Activated naive CD4-positive, alpha-beta T cell treated with anti-CD3 and anti-CD28 coated beads, Interleukin-2, amount 10 ng/mL, durations not matched to agents 7 days and 5 days (primary cell): ENCODE measurements at places on chromosomes 13 and 19.
A peak's percentile ranks its signal among the peaks of the same experiment; 100 is the strongest.

DNA sequence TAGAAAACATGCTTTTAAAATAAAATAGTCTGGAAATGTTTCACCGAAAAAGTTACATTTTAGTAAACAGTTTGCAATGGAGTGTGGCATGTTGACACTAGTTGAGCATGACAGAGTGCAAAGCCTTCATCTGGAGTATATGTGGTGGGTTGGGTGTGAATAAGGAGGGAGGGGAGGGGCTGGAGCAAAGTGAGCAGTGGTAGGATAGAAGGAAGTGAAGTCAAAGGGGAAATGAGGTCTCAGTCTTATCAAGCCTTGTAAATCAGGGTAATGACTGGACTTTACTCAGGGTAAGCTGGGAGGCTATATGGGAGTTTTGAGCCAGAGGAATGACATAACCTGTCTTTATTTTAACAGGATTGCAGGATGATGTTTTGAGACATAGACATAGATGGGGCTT is 222.8 kb downstream of the PCDH20 start:
- no peak for DNase-seq

GRCh38 chr13:84096216-84096615 is 213.9 kb upstream of the SLITRK1 start:
- no peak for DNase-seq

DNA sequence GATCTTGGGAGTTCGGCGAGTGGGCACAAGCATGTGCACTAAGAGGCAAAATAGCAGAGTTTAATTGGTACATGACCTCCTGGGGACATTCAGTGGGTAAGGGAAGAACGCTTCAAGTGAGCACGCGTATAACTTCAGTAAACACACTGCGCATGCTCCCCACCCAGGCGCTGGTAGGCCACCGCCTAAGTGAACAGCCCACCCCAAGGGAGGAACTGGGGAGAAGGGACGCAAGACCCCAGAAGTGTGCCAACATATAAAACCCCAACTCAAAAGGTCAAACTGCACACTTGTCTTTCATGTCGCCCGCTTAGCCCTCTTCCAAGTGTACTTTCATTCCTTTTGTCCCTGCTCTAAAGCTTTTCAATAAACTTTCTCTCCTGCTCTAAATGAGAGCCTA is 10.5 kb upstream of the NTN5 start:
- DNase-seq = no peak

DNA sequence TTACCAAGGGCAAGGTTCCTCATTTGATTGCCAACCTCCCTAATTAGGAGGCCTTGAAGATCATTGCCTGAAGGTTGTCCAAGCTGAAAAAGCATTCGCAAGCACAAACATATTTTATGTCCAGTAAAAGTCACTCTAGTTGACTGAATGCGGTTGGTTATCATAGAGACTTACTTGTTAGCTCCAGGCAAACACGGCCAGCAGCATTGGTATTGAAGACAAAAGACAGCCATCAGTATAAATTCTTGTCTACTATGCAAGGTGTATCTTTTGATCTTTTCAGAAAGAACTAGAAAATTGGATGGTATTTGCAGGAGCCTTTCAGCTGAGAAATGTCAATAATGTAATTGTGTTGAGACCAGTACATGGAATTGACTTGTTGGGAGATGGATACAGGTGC is 129.9 kb downstream of the GPC6 start:
- DNase-seq = no peak

DNA sequence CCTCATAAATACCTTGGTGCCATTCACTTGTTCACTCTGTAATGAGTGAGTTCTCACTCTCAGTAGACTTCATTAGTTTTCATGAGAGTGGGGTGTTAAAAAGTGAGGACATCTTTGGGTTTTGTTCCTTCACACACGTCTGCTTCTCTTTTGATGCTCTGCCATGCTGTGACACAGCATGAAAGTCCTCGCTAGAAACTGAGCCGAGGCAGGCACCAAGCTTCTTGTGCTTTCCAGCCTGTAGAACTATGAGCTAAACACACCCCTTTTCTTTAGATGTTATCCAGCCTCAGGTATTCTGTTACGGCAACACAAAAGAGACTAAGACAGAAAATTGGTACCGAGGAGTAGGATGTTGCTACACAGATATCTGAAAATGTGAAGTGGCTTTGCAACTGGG is 43.7 kb downstream of the ALOX5AP start:
- DNase-seq = no peak

GRCh38 chr13:39039041-39039440 is 785 bp downstream of the NHLRC3 start:
- no peak for DNase-seq

GRCh38 chr13:94609196-94609595 is 7.5 kb downstream of the GPR180 start:
- no peak for DNase-seq

- DNase-seq = no peak
Measured at GRCh38 chr19:7879111-7879807, 5.1 kb upstream of the PRR36 start.

- DNase-seq = no peak
Measured at GRCh38 chr19:14683439-14683838, 6.4 kb upstream of the ZNF333 start.

- no peak for DNase-seq
Measured at GRCh38 chr19:15252398-15253018, 20.3 kb upstream of the EPHX3 start.

- no peak for DNase-seq
Measured at GRCh38 chr19:34017024-34017423, 155.3 kb upstream of the LSM14A start.

- DNase-seq = no peak
Measured at GRCh38 chr13:23460309-23460708, 26.8 kb upstream of the SACS start.

- no peak for DNase-seq
Measured at GRCh38 chr19:50780753-50781435, 9.3 kb upstream of the ACP4 start.

DNA sequence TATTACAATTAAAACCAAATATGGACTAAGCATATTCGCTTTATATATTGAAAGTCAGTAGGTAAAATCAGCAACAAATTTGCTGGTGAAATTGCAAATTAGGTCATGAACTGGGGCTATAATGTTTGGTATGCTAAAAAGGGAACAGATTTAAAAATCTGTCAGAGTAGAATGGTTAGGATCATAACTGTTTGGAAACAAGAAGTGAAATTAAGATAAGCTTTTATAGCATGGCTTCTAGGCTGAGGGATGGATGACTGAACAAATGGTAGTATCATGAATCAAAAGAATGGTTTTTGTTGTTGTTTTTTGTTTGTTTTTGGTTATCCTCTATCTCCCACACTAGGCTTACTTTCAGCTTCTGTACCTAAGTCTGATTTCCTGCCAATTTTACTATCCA is 1090.4 kb downstream of the PCDH9 start:
- no peak for DNase-seq

DNA sequence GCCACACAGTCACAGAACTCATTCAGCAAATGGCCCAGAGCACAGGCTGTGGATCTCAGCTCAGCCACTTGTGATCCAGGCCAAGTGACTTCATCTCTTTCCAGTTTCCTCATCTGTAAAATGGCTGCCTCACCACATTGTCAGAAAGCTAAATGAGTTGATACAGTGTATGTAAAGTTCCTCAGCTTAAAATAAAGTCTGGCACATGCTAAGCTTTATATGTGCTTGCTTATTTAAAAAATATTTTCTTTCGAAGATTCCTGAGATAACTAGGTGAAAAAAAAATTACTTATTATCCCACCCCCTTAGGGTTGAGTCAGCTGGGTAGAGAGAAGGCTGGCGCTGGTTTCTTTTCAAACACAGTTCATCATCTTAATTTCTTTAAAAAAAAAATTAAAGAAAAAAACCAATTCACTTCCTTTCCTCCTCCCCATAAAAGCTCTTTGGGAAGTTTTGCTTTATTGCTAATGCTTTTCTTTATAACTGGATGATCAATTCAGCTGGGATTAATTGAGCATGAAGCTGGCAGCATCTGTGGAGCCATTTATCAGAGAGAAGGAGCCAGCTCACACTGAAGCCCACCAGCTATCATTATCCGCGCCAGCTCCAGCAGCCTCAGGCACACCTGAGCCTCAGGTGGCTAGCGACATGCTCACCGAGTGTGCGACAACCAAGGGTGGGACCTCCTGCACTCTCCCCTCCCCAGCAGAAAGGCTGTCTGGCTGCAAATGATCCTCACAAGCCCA is 354.9 kb downstream of the FOXO1 start:
- no peak for DNase-seq

- no peak for DNase-seq
Measured at GRCh38 chr13:96503481-96503880, 413.6 kb downstream of the HS6ST3 start.

GRCh38 chr13:98506728-98507230 is 70.1 kb downstream of the STK24 start:
- DNase-seq = no peak

- DNase-seq = no peak
Measured at GRCh38 chr19:5454743-5455142, 474 bp upstream of the ZNRF4 start.

GRCh38 chr13:72530471-72530870 is 197.0 kb downstream of the MZT1 start:
- DNase-seq = no peak

GRCh38 chr19:38019396-38019724 is 112.4 kb downstream of the SIPA1L3 start:
- DNase-seq = no peak

DNA sequence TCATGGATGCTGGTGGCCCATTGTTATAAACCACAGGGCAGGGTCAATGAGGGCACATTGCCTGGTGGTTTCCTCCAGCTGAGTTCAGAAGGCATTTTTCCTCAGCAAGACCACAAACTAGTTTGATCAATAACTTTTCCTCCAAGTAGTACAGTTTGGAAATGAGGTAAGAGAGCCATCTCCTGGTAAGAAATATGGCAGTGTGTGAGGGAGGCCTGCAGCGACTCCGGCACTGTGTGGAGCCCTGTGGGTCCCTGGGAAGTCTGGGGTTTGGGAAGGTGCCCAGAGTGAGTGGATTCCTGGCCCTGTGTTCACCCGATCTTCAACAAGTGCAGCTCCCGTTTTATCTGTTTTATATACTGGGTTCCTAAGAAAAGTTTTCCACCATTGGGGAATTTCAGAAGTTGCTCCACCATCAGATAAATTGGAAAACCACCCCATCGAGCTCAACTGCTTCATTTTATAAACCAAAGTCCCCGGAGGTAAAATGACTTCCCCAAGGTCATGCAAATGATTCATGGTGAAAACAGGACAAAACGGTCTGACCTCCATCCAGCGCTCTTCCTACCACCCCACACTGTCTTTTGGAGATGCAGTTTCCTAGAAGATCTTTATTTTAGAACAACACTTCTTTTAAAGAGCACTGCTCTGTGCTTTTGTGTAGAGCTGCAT is 148.4 kb downstream of the KATNAL1 start:
- peak; percentile 36 for DNase-seq

DNA sequence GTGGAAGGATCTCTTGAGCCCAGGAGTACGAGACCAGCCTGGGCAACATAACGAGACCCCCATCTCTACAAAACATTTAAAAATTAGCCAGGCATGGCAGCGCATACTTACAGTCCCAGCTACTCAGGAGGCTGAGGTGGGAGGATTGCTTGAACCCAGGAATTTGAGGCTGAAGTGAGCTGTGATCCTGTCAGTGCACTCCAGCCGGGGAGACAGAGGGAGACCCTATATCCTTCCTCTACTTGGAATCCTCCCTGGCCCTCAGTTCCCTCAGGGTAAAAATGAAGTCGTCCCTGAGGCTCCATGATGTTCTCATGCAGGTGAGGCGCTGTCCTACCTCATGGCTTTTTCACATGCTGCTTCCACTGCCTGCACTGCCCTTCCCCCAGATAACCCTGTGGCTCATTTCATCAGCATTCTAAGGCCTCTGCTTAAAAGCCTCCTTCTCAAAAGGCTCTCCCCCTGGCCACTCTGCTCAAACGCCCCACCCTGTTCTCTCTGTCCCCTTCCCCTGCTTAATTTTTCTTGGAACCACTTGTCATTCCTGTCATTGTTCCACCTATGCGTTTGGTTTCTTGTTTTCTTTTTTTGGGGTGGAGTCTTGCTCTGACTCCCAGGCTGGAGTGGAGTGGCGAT is 19.2 kb downstream of the DNM2 start:
- DNase-seq = no peak

GRCh38 chr13:64866331-64866730 is 2363.8 kb downstream of the PCDH9 start:
- no peak for DNase-seq

GRCh38 chr13:83450591-83450990 is 431.7 kb downstream of the SLITRK1 start:
- no peak for DNase-seq

DNA sequence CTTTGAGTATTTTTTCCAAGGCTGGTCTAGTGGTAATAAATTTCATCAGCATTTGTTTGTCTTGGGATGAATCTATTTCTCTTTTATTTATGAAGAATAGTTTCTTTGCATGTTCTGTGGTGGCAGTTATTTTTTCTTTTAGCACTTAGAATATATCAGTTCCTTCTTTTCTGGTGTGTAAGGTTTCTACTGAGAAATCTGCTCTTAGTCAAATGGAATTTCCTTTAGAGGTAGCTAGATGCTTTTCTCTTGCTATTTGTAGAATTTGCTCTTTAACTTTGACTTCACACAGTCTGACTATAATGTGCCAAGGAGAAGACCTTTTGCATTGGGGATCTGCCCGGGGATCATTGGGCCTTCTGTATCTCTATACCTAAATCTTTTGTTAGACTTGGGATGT is 4.1 kb upstream of the SIGLEC6 start:
- no peak for DNase-seq

- no peak for DNase-seq
Measured at GRCh38 chr13:44300895-44301638, 72.6 kb upstream of the SERP2 start.

DNA sequence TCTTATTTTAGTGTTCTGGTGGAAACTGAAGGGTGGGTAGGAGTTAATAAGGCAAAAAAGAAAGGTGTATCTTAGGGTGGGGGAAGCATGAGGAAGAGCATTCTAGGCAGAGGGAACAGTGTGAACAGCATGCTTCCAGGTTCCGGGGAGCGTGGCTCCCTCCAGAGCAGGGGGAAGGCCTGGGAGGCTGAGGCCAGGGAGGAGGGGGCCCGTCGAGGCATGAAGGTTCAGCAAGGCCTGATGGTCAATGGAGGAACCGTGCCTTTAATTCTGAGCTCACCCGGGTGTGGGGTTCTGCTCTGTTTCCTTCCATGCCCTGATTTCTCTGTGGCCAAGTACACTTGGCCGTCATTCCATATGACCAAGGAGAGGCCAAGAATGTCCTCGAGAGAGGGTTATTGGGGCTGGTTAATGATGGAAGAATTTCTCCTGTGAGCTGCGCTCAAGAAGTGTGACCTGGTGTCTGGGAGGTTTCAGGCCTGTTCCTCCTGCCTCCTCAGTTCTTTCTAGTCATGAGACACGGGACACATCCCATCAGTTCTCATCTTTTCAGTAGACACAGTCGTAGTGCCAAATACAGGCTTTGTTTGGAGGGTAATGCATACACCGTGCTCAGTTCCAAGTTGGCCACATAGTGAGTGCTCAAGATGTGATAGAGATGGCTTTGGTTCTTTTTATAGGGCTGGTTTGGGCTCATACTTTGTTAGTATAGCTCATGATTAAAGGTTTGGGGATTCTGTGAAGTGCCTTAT is 73.6 kb downstream of the SIPA1L3 start:
- DNase-seq = no peak

- no peak for DNase-seq
Measured at GRCh38 chr19:3348042-3348441, 18.3 kb upstream of the NFIC start.
